ENCODE measurements at places on chromosomes 3 and 15.

- no peak for DNase-seq
Measured at GRCh38 chr3:127700406-127700805, 27.7 kb downstream of the ABTB1 start.

GRCh38 chr3:1855841-1856240, 242.8 kb upstream of the CNTN4 start:
- DNase-seq: no peak

GRCh38 chr15:78933823-78934654, 10.8 kb downstream of the CTSH start:
- DNase-seq: no peak

DNA sequence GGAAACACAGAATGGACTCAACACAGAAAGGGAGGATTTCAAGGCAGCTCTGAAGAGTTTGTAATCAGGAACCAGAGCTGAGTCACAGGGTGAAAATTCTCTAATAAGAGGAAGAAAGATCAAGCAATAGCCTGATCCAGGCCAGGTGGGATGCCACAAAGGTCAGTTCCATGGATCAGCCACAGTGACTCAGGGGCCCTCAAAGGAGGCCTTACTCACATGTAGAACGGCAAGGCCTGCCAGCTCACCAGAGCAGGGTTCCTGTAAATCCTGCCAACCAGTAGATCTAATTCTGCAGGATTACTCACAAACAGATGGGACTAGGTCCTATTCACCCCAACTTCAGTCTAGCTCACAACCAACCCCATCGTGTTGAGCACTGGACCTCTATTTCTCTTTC, 78.3 kb upstream of the PPP2R3A start:
- DNase-seq: peak; percentile 48

GRCh38 chr3:46361408-46362283, 7.7 kb downstream of the CCR2 start:
- no peak for DNase-seq

DNA sequence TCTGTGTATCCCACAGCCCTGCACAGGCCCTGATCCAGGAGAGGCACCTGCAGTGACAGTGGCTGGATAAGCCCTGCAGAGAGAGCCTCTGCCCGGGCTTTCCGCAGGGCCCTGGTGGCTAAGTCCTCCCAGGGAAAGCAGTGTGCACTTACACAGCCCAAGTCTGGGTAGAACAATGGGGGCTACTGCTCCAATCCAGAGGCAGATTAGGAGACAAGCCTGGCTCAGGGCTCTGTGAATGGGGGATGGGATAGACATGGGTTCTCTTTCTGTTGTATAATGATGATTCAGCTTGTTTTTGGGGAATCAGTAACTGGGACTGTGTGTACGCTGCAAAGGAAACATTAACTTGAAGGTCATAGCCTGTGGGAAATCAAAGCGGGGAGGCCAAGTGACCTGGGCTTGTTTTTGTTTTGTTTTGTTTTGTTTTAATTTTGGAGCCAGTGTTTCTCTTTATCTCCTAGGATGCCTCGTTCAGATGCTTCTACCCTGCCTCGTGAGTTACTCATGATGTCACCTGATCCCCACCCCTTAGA, 4.1 kb upstream of the ALDH1L1 start:
- no peak for DNase-seq

DNA sequence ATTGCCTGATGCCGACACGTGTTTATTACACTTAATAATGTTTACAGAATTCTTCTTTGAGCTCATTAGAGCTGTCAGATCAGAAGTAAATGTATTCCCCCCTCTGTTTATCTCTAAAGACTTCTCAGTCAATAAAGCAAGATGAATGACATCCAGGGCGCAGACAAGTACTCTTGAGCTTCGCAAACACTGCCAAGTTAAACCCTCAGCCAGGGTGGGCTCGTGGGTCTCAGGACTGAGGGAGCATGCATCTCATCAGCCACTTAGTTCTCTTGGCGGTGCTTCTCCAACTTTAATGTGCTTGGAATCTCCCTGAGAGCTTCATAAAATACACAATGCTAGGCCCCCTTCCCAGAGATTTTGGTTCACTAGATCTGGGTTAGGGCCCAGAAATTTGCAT, 333.9 kb upstream of the THRB start:
- DNase-seq: no peak

DNA sequence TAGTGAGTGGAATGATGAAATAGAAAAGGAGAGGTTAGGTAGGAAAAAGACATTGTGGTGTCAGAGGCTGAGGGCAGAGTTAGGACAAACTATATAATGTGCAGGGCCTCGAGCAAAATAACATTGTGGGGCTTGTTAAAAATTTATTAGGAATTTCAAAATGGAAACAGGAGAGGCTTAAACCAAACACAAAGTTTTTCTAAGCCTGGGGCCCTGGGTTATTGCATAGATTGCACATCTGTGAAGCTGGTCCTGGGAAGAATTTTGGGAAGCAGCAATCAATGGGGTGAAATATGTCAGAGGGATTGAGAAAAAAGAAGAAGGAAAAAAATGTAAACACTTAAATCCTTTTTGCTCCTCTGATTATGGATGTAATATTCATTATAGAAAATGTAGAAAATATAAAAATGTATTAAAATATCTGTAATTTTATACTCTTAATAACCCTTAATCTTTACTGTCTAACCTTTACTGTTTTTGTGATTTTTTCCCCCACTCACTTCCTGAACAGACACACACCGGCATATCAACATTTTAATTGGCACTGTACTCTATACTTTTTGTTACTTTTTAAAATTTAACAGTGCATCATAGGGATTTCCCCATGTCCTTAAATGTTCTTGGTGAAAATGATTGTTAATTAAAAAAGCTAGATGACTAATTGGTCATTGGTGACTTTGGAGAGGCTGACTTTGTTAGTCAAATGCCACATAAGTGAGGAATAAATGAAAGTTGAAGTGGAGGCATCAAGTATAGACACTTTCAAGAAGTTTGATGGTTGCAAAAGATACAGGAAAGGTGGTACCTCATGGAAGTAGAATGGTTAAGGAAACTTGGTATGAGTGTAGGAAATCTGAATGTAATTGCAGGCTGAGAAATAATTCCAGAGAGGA, 183.4 kb downstream of the NFKBIZ start:
- DNase-seq: no peak

DNA sequence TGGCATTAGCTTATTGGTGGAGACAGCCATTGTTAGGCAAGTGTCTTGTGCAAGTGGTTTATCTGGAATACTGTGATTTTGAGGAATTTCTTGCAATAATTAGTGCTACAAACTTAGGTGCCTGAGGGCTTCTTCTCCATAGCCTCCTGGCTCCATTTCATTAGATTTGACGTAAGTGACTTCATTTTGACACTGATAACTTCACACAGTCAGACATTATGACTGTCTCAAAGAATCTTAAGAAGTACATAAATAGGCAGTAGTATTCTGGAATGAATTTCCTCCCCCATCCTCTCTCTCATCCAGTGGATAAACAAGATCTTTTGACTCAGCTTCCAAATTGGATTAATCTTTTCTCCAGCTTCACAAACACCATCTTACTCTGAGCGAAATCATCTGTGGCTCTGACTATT, 19.0 kb downstream of the ARL14 start:
- no peak for DNase-seq

DNA sequence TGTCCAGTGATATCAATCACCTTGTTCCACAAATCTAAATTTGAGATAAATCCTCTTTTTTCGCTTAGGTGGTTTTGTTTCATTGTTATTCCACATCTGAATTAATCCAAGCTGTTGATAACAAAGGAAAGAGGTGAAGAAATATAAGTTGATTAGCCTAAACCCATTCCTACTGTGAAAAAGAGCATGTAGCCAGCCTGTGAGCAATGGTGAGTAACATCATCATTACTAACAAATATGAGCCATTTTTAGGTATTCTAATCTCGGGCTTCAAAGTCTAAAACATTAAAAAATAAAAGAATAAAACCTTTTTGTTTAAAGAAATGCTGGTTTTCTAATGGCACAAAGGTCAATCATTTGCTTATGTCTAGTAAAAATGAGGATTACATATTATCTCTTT, 52.1 kb upstream of the P3H2 start:
- DNase-seq: no peak

GRCh38 chr3:44337248-44337785, 1.2 kb upstream of the TCAIM start:
- DNase-seq: no peak

All from HFF-Myc (cell line).